ENCODE measurements at places on chromosomes 2 and 18.

DNA sequence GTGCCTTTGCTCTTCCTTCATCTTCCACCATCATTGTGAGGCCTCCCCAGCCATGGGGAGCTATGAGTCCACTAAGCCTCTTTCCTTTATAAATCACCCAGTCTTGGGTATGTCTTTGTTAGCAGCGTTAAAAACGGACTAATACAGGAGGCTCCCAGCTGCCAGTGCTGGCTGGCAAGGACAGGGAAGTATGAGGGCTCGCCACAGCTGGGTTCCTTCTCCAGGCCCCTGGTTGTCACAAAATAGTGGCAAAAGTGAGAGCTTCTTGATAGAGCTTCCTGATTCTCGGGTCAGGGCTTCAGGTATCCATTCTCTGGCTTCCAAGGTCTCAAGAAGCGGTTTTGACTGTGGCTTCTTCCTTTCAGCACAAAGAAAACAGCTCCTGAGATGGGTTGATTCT is 85.0 kb downstream of the ZNF516 start:
- DNase-seq, result no peak

- no peak for DNase-seq
Observed at GRCh38 chr2:221969087-221969829, 329.5 kb downstream of the PAX3 start.

DNA sequence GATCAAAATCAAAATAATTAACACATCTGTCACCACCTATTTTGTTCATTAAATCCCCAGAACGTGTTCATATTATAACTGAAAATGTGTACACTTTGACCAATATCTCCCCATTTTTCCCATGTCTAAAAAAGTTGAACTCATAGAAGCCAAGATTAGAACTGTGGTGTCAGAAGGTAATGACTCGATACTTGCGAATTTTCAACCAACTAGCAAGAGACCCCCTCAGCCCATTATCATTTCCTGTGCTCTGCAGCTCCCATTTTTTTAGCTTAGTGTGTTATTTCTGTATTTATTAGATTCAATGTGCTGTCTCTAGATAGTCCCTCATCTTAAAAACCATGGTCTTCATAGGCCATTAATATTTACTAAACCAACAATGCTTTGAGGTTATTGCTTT is 248.7 kb upstream of the PIK3C3 start:
- no peak for DNase-seq

DNA sequence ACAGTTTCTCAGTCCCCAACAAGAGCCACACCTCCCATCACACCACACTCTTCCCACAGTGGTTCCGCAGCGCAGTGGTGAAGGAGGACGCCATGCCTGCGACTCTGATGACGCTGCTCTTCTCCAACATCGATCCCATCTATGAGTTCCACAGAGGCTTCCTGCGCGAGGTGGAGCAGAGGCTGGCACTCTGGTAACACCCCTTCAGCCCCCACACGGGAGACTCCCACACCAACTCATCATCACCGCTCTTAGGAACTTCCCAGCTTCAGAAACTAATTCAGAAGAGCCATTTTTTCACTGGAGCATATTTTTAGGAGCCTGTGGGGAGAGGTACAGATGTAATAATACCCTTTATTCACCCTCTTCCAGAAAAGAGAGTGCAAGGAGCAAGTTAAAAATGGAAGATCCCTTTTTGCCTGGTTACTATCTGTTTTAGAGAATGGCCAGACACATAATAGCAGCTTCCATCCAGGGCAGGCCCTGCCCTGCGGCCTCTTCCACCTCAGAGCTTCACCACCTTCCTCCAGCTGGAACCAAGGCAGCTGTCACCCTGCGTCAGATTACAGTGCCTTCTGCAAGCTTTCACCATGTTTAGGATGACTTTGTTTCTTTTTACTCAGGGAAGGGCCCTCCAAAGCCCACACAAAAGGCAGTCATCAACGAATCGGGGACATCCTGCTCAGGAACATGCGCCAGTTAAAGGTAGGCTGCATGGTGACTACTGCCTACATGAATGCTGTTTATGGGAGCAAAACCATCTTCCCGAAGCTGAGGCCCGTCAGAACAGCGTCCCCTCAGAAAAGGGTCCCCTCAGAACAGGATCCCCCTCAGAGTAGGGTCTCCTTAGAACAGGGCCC is 44.9 kb downstream of the STK25 start:
- no peak for DNase-seq

GRCh38 chr18:59577386-59577655 is 119.9 kb downstream of the CCBE1 start:
- DNase-seq, result no peak
